ENCODE measurements at places on chromosomes 6 and 20.

DNA sequence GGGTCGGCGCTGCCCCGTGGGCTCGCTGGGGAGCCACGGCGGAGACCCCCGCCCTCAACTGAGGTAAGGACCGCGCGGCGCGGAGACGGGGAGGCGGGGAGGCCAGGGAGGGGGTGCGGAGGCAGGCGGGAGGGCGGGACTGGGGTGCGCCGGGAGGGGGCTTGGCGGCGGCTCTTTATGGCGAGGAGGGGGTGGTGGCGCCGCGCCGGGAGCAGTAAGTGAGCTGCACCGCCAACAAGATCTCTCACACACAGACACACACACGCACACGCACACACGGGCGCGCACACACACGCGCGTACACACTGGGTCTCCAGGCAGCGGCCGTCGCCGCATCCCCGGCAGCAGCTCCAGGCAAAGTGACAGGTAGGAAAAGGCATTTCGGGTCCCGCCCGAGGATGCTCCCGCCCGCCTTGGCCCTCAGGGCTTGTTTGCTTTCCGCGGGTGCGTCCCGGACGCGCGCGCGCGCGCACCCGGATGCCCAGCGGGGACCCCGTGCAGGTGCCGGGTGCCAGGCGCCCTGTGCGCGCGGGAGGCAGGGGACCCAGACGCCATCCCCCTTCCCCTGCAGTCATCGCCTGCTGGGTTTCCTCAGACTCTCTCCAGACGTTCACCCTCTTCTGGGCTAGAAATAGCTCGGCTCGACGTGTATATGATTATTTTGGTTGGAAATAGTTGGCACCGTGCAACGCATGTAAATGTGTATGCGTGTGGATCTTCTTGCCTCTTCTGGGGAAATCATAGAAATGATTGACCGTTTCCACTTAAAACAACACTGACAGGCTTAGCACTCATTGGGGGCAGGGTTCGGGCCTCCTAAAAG, at the start of gene PLCB4:
TSS of gene PLCB4 (plus strand) at position 247 of the 823 bp plus-strand sequence. CDS start 238,728 bp downstream, outside the sequence.
- DNase-seq: peak; percentile 68

DNA sequence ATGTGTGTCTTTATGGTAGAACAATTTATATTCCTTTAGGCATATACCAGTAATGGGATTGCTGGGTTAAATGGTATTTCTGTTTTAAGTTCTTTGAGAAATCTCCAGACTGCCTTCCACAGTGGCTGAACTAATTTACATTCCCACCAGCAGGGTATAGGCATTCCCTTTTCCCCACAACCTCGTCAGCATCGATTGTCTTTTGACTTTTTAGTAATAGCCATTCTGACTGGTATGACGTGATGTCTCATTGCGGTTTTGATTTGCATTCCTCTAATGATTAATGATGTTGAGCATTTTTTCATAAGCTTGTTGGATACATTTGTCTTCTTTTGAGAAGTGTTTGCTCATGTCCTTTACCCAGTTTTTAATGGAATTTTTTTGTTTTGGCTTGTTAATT, 5.3 kb upstream of the TASP1 start:
- no peak for DNase-seq

- DNase-seq: peak; percentile 63
Observed at GRCh38 chr6:108684771-108685329, 124.1 kb downstream of the FOXO3 start.

DNA sequence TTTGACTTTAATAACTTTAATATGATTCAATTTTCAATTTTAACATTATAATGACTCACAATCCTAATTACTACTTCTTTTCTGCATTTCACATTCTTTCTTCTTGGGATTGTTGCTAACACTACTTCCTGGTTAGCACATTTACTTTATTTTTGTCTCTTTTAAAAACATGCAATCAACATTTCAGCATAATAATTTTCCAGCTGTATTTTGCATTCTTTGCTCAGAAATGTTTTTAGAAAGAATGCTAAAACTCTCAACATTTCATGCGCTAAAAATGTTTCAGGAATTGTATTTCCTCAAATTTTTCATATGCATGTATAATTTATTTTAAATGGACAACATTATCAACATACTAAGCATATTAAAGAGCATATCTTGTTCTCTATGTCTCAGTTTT, 1302.1 kb upstream of the GJE1 start:
- no peak for DNase-seq

DNA sequence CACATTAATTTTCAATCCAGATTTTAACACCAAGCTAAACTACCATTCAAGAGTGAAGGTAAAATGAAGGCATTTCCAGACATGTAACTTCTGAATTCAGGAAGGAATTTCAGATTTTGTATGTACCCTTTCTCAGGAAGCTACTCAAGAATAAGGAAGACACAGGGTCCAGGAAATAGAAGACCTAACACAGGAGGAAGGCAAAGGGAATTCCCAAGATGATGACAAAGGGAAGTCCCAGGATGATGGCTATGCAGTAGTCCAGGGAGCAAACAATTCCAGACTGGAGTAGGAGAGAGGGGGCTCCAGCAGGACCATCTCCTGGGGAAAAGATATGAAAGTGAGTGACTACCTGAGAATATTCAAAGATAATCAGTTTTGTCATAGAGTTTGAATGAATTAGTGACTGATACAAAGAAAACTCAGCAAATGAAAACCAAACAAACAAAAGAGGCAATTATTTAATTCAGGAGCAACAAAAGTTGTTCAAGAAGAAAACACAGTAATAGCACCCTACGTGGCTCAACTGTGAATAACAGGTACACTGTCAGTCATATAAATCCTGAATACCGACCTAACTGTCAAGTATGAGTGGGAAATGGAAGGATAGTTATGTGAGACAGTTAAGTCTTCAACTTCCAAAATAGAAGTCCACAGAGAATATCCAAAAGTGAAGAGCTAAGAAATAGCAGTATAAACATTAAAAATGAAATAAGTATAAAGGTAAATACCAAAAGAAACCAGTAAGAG, 4.0 kb downstream of the RNF24 start:
- no peak for DNase-seq

DNA sequence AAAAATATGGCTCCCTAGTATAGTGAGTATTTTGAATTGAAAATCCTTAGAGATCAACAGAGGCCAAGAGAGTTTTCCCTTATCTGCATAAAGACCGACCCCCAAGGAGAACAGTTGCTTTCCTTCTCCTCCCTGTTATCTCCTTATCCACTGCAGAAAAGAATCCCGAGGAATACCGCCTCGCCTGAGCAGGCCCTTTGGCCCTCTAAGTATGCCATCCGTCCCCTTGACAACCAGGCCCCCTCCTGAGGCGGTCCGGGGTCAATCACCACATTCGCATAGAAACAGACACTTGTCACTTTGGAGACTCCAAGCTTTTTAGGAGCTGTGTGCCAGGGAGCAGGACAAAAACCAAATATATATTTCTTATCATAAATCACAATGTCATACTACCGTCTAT, 15.9 kb upstream of the GGTLC1 start:
- peak; percentile 54 for DNase-seq

DNA sequence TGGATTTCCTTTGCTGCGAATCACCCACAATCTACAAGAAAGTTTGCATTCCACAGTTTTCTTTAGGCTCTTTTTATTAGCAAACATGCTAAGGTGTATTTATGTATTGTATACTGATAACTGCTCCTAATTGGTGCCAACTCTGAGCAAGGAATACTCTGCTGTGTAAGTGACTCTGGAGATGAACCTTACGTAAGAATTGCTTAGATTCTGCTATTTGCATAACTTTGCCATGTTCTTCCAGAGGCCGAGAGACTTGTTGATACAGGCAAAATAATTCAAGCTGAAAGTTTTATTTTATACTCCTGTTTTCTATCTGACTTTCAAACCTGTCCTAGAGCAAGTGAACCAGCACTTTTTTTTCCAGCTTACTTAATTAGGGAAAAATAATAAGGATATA, 461.3 kb downstream of the GJA1 start:
- DNase-seq: no peak

All from ELF-1 (cell line).